ENCODE measurements at places on chromosomes 5 and 9.

- DNase-seq = no peak
These were observed 9.1 kb upstream of the RFK start for GRCh38 chr9:76403352-76403751.

DNA sequence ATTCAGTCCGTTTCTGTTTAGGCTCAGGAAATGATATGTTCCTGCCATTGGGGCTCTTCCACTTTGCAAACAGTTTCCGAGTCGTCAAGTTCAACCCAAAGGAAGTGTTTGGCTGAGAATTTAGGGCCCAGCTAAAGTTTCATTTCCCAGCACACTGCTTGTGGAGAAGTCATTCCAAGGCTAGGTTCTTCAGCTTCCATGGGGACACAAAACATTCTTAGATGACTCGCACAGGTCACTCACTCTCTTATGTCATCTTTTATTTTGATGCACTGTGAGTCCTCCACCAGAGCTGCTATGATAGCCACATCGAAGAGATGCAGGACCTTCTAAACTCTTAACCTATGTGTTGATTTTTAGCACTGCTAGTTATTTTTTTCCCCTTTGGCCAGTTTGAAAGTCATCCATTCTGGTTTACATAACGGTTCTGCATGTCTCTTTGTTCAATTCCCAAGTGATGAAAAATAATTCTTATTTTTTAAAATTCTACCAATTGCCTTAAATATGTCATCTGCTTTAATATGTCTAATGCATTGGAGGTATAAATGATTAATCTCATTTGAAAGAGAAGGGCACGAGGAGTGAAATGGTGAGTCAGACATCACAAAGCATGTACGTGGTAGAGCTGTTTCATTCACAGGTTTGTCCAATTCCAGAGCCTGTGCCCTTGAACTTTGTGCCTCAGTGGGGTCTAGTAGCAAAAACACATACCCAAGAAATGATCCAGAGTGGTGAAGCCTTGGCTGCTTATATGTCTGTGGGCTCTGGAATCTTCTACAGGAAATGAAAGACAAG, 84.3 kb downstream of the ZNF462 start:
- no peak for DNase-seq

- DNase-seq = no peak
These were observed 95.8 kb downstream of the ANKRD18B start for GRCh38 chr9:33619666-33620404.

GRCh38 chr5:154813736-154814135, 36.7 kb downstream of the FAXDC2 start:
- DNase-seq = peak; percentile 8

GRCh38 chr9:35616681-35617459, 1.3 kb downstream of the CD72 start:
- peak; percentile 54 for DNase-seq

GRCh38 chr9:91208837-91209236, 152.9 kb downstream of the AUH start:
- no peak for DNase-seq

GRCh38 chr9:106936680-106937079, 73.7 kb downstream of the ZNF462 start:
- no peak for DNase-seq

DNA sequence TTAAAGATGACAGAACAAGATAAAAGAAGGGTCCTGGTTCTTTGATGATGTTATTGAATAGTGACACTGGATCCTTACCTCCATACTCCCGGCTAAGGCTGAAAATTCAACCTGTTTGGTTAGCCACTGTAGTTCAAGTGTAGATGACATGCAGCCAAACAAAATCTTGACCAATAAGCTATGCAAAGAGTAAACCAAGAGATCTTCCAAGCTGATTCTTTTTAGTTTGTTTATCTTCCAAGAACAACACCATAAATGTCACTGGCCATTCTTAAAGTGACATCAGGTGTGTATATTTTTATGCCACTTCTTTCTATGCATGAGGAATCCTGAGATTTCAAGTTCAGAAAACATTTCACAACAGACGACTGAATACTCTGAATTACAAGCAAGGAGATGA, 141.5 kb upstream of the FST start:
- no peak for DNase-seq

DNA sequence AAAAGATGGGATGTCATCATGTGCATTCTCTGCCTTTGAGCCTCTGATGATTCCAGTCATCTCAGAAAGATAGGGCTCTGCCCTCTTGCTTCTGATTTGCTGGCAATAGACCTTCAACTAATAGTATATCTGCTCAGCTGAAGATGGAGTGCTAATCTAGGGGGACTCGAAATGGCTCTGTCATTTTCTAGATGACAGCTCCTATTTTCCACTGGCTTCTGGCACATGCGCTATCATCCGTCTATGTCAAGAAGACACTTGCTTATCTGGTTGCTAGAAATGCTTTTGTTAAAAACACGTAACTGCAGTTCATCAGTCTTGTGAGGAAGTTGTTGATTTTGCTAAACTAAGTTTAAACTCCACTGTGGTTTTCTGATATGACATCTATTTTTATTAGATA, 265.5 kb upstream of the ZNF608 start:
- DNase-seq = no peak

GRCh38 chr5:55895346-55895745, 44.2 kb downstream of the IL31RA start:
- no peak for DNase-seq

GRCh38 chr5:51273021-51273420, 110.2 kb upstream of the ISL1 start:
- DNase-seq = no peak

DNA sequence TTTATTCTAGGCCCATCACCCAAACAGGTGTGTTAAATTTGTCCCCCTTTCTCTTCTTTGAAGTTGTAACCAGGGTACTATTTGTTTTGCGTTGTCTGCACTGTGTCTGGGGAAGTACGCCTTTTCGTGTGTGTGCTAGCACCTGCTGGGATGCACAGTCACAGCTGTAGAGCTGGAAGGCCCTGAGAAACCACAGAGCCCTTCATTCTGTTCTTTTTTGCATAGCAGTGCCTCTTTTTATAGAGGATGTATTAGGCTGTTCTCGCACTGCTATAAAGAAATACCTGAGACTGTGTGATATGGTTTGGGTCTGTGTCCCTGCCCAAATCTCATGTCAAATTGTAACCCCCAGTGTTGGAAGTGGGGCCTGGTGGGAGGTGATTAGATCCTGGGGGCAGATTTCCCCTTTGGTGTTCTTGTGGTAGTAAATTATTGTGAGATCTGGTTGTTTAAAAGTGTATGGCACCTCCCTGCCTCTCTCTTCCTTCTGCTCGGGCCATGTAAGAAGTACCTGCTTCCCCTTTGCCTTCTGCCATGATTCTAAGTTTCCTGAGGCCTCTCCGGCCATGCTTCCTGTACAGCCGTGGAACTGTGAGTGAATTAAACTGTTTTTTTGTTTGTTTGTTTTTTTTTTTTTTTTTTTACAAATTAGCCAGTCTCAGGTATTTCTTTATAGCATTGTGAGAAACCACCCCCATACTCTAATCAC, 14.0 kb downstream of the SEC61B start:
- no peak for DNase-seq

DNA sequence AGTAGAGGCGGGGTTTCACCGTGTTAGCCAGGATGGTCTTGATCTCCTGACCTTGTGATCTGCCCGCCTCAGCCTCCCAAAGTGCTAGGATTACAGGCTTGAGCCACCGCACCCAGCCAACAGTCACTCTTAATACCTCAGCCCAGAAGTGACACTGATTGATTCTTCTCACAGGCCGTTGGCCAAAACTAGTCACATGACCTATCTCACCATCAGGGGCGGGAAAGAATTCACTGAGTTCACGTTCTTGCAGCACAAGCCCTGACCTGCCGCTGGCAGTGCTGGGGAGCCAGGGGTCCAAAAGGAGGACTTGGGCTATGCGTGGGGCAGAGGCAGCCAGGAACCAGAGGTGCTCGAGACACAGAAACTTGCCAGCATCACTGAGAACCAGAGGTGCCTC, 55.0 kb upstream of the CPLX2 start:
- DNase-seq = no peak

- no peak for DNase-seq
These were observed 1363.3 kb downstream of the MAT2B start for GRCh38 chr5:164868761-164869160.

DNA sequence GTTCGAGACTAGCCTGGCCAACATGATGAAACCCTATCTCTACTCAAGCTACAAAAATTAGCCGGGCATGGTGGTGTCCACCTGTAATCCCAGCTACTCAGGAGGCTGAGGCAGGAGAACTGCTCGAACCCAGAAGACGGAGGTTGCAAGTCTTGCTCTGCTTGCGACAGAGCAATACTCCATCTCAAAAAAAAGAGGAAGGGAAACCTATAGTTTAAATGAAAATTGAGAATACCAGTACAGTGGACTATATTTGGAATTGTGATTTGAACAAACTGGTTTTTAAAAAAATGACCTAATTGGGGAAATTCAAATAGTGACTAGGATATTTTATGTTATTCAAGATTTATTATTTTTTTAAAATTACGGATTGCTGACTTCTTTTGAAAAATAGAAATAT, 33.2 kb downstream of the DIAPH1 start:
- DNase-seq = no peak

- DNase-seq = no peak
These were observed 35.9 kb downstream of the FOXI1 start for GRCh38 chr5:170141636-170142035.

- DNase-seq = no peak
These were observed 5.4 kb upstream of the CCDC187 start for GRCh38 chr9:136309101-136309801.

DNA sequence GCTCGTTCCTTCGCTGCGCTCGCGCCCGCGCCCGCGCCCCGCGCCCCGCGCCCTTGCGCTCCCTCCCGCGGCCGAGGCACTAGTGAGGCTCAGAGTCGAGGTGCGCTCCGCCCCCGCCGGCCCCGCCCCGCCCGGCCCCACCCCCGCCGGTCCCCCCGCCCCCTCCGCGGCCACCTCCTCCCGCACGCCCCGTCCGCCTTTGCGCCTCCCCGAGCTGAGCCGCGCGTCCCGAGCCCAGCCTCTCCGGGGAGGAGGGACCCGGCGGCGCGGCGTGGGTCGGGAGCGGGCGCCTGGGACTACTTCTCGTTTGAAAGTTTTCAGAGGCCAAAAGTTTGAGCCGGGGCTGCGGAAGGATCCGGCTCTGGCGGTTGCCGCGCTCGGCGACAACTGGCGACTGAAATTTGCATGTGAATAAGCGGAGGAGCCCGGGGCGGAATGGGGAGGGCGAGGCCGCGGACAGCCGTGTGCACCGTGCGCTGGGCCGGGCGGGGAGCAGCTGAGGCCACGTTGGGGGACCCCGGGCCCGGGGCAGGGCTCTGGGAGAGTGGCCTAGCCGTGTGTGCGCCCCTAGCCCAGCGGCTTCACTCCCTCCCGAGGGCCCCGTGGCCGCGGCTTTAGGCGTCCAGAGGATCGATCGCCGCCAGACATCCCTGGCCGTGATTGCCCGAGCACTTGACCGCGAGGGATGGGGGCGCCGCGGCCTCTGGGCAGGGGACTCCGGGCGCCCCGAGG, at the start of gene NOTCH1:
Gene NOTCH1, minus strand, starts transcription at position 84 of the 732 bp plus-strand sequence. CDS start 262 bp downstream, outside the sequence.
- peak; percentile 80 for DNase-seq

DNA sequence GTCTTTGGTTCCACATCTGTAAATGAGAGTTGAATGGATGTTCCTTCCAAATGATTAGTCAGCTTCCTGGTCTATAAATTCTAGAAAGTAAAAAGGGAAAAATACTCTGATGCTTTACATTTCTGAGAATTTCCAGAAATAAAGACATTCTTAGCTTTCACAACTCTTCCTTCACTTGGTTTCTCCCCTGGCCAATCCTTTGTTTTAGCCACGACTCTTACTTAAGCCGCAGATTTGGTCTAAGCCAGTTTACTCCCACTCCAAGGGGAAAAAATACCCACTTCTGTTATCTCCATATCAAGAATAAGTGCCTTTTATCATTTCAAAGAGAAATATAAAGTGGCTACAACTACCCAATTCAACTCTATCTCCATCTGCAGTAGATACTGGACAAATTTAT, 29.7 kb downstream of the PWWP2A start:
- DNase-seq = no peak

DNA sequence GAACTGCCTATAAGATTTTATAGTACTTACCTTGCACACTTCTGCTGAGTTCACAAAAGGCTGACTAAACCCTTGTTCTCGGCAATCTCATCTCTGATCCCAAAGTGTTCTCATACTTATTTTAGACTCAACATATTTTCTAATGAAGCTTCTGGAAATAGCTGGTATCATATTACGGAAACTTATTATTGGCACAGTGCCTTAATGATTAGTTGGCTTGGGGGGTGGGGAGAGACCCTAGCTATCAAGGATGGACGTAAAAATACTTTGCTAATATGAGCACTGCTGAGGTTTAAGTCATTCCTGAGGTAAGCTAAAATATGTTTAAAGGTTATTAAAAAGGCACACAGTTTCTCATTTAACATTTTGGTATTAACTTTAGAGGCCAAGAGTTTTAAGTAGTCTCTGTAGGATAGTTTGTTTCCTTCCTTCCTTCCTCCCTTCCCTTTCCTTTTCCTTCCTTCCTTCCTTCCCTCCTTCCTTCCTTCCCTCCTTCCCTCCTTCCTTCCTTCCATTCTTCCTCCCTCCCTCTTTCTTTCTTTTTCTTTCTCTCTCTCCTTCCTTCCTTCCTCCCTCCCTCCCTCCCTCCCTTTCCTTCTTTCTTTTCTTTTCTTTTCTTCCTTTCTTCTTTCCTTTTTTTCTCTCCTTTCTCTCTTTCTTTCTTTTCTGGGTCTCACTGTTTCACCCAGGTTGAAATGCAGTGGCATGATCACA, 31.5 kb downstream of the ZSWIM6 start:
- no peak for DNase-seq

DNA sequence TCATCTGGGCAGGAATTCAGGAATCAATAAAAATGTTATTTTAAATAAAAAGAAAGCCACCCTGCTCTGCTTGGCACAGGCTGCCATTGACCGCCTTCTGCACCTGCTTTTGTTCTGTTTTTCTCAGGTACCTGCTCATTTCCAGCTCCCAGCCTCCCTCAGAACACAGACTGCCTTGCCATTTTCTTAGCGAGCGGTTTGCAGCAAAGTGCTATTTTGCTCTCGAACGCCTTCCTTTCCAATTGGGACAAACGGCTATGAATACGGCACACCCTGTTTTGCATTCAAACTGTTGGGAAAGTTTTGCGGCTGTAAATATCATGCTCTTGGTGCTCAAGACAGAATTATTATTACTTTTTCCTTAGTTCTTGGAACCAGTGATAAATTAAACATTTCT, 25.1 kb upstream of the FCN1 start:
- no peak for DNase-seq

DNA sequence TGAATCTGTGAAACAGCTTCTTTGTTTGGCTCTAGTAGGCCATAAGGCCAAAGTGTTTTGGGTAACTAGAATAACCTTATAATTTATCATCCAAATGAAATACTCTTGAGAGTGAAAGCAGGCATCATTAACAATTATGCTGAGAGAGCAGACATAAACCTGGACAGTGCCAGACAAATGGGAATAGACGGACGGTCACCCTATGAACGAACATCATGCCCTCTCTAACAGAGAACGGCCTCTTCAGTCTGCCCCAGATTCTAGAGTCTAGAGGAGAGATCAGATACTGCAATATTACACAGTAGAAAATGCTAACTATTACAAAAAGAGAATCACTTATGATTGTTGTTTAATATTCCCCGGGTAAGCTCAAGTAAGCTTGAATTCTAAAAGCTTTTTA, 68.5 kb downstream of the APBA1 start:
- no peak for DNase-seq

GRCh38 chr5:61806491-61807020, 474.5 kb downstream of the ZSWIM6 start:
- DNase-seq = no peak
